MCF 10A (cell line): ENCODE measurements at places on chromosomes 11 and 22. TPM values are rescaled to one million over a fixed set of nuclear protein-coding genes. Genes with fewer than 3 reads are reported as not detected.

DNA sequence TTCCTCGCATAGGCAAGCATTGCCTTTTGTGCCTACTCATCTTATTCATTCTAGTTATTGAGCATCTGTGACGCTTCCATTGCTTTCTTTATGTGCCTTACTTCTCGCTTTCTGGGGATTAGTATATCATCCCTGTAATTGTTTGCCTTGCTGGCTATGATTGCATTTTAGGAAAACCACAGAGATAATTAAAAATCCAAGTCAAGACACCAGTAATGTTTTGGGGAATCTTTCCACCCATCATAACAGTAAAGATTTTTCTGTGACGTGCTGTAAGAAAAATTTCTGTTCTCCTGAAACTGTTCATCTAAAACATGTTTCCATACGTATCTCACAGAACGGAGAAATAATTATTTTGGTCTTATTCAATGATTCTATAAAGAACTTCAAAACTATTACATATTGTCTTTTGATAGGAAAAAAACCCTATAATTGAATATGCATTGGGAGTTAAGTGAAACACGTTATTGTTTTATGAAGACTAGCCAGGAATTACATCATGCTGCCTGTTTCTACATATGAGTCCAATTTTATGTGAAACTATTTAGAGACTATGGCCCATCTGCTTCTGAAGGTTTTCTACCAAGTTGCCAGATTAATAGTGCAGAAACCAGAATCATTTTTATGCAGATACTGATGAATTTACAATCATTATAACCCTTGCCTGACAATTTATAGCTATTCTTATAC is 133.7 kb upstream of the FIBIN start:
- no peaks in the 10 kb centered on the region for H3K4me1 ChIP-seq
- DNase-seq, result no peak
- H3K4me3 ChIP-seq, result no peak overlapping the region
- no peaks in the 10 kb centered on the region for H3K27me3 ChIP-seq
- no peak overlapping the region for H3K27ac ChIP-seq

DNA sequence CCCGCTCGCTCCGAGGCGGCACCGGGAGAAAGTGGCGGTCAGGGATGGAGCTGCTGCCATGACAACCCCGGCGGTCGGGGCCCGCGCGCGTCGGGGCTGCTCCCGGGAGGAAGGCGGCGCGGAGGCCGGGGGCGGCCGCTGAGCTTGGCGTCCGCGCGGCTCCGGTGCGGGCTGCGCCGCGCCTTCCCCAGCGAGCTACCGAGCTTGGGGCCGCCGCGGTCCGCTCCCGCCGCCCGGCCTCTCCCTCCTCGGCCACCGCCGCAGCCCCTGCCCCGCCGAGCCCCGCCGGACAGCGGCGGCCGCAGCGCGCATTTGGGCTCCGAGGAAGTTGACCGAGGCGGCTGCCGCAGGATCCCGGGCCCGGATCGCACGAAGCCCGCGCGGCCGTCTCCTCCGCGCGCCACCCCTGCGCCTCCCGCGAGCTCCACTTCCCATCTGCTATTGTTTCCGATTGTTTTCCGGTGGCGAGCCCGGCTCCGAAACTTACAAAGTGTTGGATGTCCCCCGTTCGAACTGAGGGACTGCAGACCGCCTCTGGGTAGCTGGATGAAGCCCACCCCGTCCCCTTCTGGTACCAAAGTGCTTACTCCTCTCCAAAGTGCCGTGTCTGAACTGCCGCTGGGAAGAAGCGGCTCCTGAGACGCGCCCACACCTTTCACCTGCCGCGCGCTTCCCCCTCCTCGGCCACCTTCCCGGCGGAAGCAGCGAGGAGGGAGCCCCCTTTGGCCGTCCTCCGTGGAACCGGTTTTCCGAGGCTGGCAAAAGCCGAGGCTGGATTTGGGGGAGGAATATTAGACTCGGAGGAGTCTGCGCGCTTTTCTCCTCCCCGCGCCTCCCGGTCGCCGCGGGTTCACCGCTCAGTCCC is 540.3 kb downstream of the NTM start:
- H3K27me3 ChIP-seq, result no peaks in the 10 kb centered on the region
- no peaks in the 10 kb centered on the region for H3K4me1 ChIP-seq
- no peak overlapping the region for H3K27ac ChIP-seq
- H3K4me3 ChIP-seq, result no peak overlapping the region
- DNase-seq, result no peak

GRCh38 chr11:57244911-57245310 is 7.9 kb upstream of the APLNR start:
- no peaks in the 10 kb centered on the region for H3K36me3 ChIP-seq
- H3K4me3 ChIP-seq, result no peak overlapping the region
- DNase-seq, result no peak
- H3K27ac ChIP-seq, result no peak overlapping the region
- H3K4me1 ChIP-seq, result no peaks in the 10 kb centered on the region

DNA sequence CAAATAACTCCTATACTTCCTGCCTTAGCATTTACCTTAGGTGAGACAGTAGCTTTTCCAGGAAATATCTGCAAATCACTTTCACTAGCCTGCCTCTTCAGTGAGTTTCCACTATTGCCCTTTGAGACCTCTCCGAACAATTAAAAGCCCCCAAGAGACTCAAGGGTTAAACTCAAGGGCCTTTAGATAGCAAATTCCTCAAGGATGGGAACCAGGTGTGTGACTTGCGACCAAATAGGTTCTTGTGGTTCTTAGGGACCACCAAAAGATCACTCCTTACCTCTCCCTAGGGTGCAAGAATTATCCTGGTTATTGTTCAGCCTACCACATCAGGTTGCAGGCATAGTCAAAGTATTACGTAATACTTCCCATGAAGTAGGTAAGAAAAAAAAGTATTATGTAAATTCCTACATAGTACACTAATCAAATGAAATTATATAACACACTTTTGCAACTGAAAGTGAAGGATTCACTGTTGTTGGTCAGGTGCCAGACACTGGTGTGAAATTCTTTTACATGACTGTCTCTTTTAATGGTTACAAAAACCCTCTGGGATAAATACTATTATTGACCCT is 1.4 kb upstream of the RDX start:
- no peak overlapping the region for H3K27ac ChIP-seq
- peaks cover 5% of the 10 kb centered on the region for H3K36me3 ChIP-seq
- DNase-seq, result peak; percentile 56
- peak overlapping the region; percentile 81 for H3K4me3 ChIP-seq
- H3K27me3 ChIP-seq, result no peaks in the 10 kb centered on the region

DNA sequence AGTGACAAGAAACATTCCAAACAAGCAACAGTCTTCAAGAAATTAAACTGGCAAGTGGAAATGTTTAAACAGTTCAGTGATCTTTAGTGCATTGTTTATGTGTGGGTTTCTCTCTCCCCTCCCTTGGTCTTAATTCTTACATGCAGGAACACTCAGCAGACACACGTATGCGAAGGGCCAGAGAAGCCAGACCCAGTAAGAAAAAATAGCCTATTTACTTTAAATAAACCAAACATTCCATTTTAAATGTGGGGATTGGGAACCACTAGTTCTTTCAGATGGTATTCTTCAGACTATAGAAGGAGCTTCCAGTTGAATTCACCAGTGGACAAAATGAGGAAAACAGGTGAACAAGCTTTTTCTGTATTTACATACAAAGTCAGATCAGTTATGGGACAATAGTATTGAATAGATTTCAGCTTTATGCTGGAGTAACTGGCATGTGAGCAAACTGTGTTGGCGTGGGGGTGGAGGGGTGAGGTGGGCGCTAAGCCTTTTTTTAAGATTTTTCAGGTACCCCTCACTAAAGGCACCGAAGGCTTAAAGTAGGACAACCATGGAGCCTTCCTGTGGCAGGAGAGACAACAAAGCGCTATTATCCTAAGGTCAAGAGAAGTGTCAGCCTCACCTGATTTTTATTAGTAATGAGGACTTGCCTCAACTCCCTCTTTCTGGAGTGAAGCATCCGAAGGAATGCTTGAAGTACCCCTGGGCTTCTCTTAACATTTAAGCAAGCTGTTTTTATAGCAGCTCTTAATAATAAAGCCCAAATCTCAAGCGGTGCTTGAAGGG is 6.0 kb downstream of the MALAT1 start:
- no peak for DNase-seq
- peaks cover 2% of the 10 kb centered on the region for H3K36me3 ChIP-seq
- no peaks in the 10 kb centered on the region for H3K27me3 ChIP-seq
- no peak overlapping the region for H3K27ac ChIP-seq
- peaks cover 16% of the 10 kb centered on the region for H3K4me1 ChIP-seq
- no peak overlapping the region for H3K4me3 ChIP-seq

The RFPL2 gene
- total RNA-seq, result not detected in 2 replicates

DNA sequence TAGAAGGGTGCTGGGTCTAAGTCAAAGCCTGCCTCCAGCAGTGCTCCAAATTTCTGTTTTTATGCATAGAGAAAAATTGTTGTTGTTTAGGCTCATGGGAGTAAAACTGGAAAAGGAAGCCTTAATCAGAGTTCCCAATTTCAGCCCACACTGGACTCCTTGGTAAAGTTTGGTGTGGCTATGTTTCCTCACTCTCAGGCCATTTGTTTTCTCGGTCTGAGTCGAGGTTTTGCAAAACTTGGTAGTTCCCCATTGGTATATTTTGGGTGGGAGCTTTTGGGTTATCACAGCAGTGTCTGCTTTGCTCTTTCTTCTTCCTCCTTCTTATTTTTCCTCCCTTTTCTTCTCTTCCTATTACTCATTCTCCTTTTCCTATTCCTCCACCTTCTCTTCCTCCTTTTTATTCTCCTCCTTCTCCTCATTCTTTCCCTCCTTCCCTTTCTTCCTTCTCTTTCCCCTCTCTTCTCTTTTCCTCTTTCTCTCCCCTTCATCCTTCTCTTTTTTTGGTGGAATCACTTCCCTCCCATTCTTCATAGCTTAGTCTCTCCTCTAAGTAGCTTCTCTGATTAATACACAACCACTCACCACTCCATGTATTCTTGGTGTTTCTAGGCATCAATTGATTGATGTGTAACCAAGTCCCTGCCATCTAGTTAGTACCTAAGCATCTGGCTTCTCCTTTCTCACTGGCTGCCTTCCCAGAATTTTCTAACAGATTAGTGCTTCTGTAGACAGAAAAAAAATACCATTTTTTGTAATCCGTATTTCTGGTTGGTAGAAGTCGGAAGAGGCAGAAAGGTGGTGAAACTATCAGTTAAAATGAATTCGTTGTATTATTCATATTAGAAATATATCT is 10.1 kb downstream of the SLC5A1 start:
- peaks cover 16% of the 10 kb centered on the region for H3K4me1 ChIP-seq
- DNase-seq, result no peak
- H3K27me3 ChIP-seq, result no peaks in the 10 kb centered on the region
- no peak overlapping the region for H3K27ac ChIP-seq

DNA sequence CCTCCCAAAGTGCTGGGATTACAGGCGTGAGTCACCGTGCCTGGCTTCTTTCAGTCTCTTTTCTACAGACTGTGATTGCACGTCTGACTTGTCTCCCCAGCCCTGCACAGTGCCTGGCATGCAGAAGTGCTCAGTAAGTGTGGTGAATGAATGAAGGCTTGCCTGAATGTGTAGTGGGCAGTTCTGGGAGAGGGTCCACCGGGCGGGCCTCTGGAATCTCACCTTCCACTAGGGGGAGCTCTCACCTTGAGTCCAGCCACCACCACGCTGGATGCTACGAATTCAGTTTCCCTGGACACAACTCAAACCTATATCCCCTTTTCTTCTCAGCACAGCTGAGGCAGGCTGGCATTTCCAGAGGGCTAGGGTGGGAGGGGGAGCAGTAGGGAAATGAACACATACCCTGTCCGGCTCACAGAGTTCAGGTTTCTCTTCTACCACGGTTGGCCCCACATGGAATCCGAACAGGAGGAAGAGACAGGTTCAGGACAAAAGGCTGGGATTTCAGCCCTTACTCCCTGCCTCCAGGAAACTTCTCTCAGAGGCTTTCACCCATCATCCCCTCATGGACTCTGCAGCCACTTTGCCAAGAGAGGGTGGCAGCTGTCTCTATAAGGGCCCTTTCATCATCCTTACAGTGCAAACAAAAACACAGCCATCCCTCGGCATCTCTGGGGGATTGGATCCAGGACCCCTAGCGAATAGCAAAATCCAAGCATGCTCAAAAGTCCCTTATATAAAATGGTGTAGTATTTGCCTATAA is 86.8 kb downstream of the NECTIN1 start:
- peaks cover 49% of the 10 kb centered on the region for H3K27me3 ChIP-seq
- DNase-seq, result peak; percentile 54
- no peaks in the 10 kb centered on the region for H3K4me1 ChIP-seq
- H3K36me3 ChIP-seq, result no peaks in the 10 kb centered on the region

GRCh38 chr11:27995083-27995482 is 112.9 kb downstream of the KIF18A start:
- peaks cover 6% of the 10 kb centered on the region for H3K36me3 ChIP-seq
- DNase-seq, result peak; percentile 79
- no peaks in the 10 kb centered on the region for H3K27me3 ChIP-seq

- no peaks in the 10 kb centered on the region for H3K36me3 ChIP-seq
- peaks cover under 1% of the 10 kb centered on the region for H3K4me1 ChIP-seq
- DNase-seq, result no peak
- H3K27ac ChIP-seq, result no peak overlapping the region
- H3K4me3 ChIP-seq, result no peak overlapping the region
- no peaks in the 10 kb centered on the region for H3K27me3 ChIP-seq
Observed at GRCh38 chr11:123672568-123672967, 18.1 kb upstream of the SCN3B start.

- H3K27ac ChIP-seq, result no peak overlapping the region
- no peaks in the 10 kb centered on the region for H3K4me1 ChIP-seq
- no peaks in the 10 kb centered on the region for H3K36me3 ChIP-seq
- H3K4me3 ChIP-seq, result no peak overlapping the region
- no peaks in the 10 kb centered on the region for H3K27me3 ChIP-seq
- DNase-seq, result no peak
Observed at GRCh38 chr11:84763931-84764330, 863.2 kb downstream of the DLG2 start.

The OR2D2 gene
- 0.37 and 0.56 TPM in 2 replicates for total RNA-seq

The OPCML gene
- total RNA-seq, result not detected in 2 replicates

DNA sequence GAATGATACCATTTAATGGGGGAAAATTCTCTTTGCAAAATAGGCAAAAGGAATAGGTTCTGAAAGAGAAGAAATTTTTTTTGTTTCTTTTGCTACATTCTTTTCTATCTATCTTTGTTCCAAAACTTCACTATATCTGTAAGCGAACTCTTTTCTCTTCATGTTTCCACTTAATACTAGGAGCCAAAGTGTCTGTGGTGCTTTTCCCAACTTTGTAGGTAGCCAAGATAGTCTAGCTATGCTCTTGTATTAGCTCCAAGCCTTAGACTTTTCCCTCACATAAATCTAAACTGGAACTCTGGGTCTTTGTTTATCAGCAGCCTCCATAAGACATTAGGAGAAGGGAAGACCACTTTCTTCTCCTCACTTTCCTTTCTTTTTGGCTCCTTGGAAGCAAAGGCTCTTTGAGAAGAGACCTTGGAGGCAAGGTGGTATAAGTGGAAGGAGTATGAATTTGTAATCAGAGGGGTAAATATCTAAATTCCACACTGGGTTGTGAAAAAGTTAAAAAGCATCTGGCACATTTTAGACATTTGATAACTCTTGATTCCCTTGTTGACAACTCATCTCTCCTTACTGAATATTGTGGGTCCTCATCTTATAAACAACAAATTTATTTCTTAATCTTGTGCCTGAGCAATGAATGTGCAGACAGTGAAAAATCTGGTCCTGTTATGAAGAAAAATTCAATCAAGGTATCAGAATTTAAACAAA is 130.0 kb downstream of the EHF start:
- no peaks in the 10 kb centered on the region for H3K36me3 ChIP-seq
- H3K4me1 ChIP-seq, result peaks cover 46% of the 10 kb centered on the region
- H3K27ac ChIP-seq, result peak overlapping the region; percentile 90
- DNase-seq, result peak; percentile 30
- H3K4me3 ChIP-seq, result peak overlapping the region; percentile 66
- H3K27me3 ChIP-seq, result no peaks in the 10 kb centered on the region
